ENCODE measurements at places on chromosomes 7 and 10.

DNA sequence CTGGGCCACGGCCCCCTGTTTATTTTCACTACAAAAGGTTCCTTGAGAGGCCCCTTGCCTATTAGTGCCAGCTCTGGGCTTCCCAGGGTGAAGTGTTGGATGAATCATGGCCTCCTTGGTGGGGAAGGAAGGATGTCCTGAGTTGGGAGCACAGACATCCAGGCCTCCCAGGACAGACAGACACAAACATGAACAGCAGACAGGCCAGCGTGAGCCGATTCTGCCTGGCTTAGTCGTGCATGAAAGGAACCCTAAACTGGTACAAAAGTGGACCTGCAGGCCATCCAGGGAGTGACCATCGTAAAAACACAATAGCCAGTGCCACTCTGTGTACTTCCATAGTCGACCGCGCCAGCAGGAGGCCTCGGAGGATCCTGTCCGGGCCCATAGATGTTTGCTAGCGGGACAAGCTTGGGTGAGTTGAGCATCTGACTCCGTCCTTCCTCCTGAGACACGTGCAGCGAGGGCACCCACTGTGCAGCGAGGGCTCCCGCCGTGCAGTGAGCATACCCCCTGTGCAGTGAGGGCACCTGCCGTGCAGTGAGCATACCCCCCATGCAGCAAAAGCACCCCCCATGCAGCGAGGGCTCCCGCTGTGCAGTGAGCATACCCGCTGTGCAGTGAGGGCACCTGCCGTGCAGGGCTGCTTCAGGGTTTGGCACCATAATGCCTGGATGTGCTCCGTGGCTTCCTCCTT, 51.3 kb upstream of the PRKAR1B start:
- DNase-seq: no peak

DNA sequence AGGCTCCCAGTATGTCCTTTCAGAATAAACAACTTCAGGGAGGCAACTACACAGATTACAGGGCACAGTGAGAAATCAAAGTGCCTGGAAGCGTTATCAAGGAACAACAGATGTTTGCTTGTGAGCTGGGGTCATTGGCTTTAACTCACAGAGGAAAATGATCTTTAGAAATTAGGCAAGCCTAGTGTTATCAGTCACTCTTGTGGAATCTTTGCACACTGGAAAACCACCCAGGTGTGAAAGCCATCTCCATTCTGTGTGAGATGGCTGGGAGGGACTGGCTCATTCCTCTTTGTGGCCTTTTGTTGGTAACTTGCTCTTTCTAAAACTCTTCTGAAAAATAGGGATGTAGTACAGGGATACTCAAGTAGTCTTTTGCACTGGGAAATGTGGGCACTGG, 716.0 kb downstream of the XPNPEP1 start:
- no peak for DNase-seq

- DNase-seq: no peak
Observed at GRCh38 chr10:97024168-97025073, 161.3 kb downstream of the SLIT1 start.

GRCh38 chr10:3780021-3780770, 4.8 kb downstream of the KLF6 start:
- DNase-seq: no peak

- no peak for DNase-seq
Observed at GRCh38 chr10:79012567-79012966, 56.2 kb upstream of the ZMIZ1 start.

DNA sequence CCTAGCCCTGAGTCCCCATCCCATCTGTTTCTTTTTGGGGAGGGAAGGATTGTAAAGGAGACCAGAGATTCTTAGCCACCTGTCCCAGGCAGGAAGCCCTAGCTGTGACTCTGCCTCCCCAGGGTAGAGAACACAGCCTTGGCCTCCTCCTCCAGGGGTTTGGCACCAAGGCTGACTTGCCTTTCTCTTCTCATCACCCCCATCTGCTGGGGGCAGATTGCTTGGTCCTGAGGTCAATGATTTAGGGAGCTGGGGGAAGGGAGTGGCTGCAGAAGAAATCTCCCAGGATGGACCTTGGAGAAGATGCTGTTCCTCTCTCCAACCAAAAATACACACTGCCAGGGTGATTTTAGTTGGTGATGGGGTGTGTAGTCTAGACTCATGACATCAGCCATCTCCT, 2.6 kb upstream of the MNX1 start:
- DNase-seq: no peak

DNA sequence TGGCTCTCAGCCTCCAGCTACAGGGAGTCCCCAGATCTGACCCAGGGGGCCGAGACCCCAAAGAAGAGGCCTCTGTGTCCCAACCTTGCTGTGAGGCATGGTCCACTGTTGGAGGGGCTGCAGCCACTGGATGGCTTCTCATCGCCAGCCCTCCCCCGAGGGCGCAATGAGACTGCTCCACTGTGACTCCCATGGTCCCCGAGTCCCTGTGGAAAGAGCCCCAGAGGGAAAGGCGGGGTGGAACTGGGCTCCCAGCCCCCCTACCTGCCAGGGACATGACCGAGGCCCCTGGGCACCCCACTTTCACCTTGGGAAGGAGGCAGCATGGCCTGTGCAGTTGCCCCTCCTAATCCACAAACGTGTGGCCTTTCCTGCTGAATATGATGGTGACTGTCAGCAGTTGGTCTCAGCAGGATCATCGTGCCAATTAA, 33.5 kb upstream of the RET start:
- DNase-seq: no peak

- no peak for DNase-seq
Observed at GRCh38 chr7:90290244-90291113, 30.6 kb downstream of the FAM237B start.

- no peak for DNase-seq
Observed at GRCh38 chr10:122348512-122348911, 26.0 kb upstream of the PLEKHA1 start.

DNA sequence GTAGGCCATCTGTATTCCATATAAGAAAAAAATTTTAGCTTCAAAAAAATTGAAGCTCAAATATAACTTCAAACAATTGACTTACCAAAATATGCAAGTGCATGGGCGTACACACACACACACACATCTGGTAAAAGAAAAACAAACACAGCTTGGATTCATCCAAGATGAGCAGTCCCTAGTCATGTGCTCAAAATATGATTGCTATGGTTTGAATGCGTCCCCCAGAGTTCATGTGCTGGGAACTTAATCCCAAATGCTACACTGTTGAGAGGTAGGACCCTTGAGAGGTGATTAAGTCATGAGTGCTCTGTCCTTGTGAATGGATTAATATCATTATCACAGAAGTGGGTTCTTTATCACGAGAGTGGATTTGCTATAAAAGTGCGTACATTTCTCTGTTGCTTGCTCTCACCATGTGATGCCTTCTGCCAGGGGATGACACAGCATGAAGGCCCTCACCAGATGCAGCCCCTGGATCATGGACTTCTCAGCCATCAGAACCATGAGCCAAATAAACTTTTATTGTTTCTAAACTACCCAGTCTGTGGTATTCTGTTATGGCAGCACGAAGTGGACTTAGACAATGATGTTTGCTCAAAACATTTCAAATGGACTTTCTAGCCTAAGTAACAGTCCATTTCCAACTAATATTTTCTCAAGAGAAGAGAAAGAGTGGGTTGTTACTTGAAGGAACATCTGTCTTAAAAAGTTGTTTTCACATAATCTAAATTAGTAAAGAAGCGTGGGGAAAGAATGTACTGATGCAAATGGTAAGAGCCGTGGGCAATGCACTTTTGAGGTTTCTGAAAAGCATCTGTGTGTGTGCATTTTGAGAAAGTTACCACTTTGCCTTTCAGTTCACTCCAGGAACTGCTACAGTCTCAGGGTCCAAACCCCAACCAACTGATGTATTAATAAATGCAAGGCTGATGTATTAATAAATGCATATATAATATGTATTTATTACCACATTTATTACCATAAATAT, 15.1 kb upstream of the SVIL start:
- no peak for DNase-seq

Measured in esophagus squamous epithelium (tissue), 5 donors.